Epithelial cell of esophagus (primary cell): ENCODE measurements at places on chromosomes 5 and 9.

GRCh38 chr9:91047993-91048607 lies 246.5 kb downstream of the SYK start:
- DNase-seq: peak; percentile 78

DNA sequence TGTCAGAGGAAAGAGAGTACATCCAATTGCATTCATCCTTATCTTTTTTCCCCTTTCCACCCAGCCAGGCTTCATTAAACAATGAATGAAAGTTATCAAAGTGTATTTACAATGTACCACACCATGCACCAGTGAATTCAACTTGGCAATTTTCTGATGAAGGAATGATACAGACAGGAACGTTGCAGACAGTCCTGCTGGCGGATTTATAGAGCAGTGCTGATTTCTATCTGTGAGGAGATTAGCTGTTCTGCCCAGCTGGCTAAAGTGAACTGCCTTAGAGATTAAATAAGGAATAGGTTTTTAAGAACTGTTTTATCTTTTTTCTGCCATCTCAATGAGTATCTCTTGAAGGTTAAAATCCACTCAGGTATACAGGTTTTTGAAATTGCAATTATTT lies 403.9 kb downstream of the CDH18 start:
- DNase-seq: no peak

GRCh38 chr5:16570121-16570815 lies 46.5 kb downstream of the RETREG1 start:
- peak; percentile 39 for DNase-seq

DNA sequence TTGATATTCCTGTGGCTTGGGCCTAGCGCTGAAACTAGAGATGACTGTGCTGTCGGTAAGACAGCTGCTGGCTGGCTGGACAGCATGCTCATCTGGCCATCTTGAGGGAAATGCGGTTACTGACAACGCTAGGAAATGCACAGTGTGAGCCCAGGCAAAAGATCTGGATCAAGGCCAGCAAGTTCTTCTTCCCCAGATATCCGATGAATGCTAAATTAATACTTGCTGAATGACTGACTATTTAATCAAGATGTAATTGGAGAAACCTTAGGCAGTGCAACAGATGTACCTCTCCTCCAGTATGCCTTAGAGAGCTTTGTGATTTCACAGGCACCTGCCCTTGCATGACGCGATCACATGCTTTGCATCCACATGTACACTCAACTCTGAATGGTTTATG lies 659.1 kb downstream of the EFNA5 start:
- no peak for DNase-seq

DNA sequence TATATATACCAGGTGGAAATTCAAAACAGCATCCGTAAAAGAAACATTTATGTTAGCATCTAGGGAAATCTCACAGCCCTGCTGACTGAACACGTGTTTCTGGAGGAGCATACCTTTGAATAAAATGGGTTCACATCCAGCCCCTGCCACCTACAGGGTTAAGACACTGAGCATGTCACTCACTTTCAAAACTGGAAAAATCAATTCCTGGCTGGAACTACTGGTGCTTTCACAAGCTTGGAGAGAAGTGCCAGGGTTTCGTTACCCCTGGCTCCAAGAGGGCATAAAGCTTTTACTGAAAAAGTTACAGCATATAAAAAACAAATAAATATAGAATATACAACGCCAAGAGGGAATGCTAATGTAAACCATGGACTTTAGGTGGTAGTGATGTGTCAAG lies 48.0 kb downstream of the SERINC5 start:
- DNase-seq: no peak

- peak; percentile 18 for DNase-seq
Measured at GRCh38 chr5:102666164-102666946, 88.8 kb upstream of the PAM start.

GRCh38 chr5:138603249-138603920 lies 28.2 kb upstream of the HSPA9 start:
- DNase-seq: peak; percentile 58
